Stimulated activated CD8-positive, alpha-beta memory T cell treated with anti-CD3 and anti-CD28 coated beads, Interleukin-2, amount 100 ng/mL, for 1 hour (primary cell): ENCODE measurements at places on chromosomes 1 and 21.

DNA sequence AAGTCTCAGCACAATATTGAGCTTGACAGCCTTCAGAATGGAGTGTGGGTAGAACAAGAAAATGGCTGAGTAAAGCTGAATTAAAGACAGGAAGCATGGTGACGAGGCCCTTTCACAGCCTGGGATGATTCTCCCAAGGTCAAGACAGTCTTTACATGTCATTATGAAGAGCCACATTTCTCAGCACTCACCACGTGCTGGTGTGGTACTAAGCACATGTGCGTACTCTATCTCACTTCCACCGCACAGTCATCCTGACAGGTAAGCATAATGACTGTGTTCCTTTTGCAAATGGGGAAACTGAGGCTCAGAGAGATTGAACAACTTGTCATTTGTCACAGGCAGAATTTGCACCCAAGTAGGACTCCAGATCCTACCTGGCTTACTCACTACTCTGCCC lies 92.8 kb upstream of the COA6 start:
- DNase-seq = no peak

- DNase-seq = no peak
Measured at GRCh38 chr1:19814244-19814661, 830 bp downstream of the RNF186 start.

GRCh38 chr1:187476671-187477070 lies 647.9 kb downstream of the PLA2G4A start:
- DNase-seq = no peak

DNA sequence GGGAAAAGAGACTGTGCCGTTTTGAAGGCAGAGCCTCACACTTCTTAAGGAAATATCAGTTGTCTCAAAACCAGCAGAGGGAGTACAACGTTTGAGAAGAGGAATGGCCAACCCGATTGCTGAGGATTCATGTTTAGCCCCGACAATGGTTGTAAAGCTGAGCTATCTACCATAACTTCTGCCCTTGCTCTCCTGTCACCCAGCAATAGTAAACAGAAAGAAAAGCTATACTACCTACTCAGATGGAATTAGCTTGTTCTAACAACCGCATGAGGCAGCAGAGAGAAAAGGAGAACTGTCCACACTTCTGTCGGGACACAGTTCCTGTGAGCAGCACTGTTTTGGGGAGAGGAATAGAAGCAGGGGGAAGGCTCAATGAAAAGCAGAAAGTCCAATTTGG lies 91.2 kb downstream of the SLC45A1 start:
- no peak for DNase-seq

DNA sequence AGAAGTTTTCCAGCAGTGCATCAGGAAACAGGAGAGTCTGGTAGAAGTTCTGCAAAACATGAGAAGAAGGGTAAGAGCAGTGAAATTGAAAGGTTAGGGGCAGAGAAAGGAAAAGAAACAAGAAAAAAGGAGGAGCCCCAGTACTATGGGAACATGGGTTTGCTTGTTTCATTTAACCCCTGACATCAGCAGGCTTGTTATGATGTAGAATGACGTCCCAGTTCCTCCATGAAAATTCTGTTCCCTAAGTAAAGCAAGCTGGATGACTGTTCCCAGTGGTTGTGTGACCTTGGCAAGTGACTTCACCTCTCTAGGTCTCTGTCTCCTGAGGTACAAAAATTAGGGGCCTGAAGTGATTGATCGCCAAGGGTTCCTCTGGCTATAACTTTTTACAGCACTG lies 268.7 kb upstream of the SGIP1 start:
- no peak for DNase-seq

DNA sequence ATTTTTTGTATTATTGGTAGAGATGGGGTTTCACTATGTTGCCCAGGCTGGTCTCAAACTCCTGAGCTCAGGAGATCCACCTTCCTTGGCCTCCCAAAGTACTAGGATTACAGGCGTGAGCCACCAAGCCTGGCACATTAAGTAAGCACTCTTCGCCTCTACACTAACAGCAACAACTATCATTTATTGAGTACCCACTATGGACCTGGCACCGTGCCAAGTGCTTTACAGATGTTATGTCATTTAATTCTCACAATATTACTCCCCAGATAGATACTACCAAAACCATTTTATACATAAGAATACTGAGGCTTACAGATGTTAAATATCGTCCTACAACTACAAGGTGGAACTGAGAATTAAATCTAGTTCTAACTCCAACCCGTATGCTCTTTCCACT lies 50.1 kb downstream of the TUT4 start:
- no peak for DNase-seq

DNA sequence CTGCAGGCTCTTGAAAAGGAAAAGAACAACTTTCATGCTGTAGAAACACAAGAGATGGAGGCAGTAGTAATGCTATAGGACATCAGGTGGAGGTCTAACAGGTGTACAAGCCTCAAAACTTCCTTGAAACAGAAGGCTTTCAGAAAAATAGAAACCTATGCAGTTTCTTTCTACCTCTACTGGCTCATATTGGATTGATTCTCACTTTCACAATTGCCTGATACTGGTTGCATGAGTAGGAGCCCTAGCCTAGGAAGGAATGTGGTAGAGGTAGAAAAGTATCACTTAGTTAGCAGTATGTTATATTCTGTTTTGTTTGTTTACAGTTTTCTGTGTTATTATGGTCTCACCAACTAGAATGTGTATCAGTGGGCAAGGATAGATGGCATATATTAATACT lies 175.4 kb upstream of the GORAB start:
- DNase-seq = no peak

GRCh38 chr1:246367041-246367440 lies 140.0 kb downstream of the SMYD3 start:
- no peak for DNase-seq
